ENCODE measurements at places on chromosomes 7 and 10.

GRCh38 chr7:36775061-36775620 is 50.8 kb upstream of the AOAH start:
- DNase-seq = no peak

GRCh38 chr7:133735222-133735621 is 391.9 kb upstream of the LRGUK start:
- DNase-seq = no peak

DNA sequence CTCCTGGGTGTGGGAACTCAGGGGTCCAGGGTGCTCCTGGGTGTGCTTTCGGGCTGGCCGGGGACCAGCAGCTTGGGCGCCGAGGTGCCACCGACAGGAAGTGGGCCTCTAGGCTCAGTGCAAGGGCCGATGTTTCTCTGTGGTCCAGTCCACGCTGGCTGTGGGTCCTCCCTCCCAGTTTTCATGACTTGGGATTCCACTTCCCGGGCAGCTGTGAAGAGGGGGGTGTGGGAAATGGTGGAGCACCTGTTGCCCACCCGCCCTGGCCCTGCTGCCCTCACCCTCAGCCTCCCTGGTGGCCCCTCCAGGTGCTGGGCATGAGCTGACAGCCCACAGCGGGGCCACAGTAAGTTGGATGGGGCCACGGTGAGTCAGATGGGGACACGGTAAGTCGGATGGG is 58.5 kb downstream of the NKX6-2 start:
- DNase-seq = no peak

- no peak for DNase-seq
Observed at GRCh38 chr10:117537436-117537903, 5.1 kb upstream of the EMX2 start.

DNA sequence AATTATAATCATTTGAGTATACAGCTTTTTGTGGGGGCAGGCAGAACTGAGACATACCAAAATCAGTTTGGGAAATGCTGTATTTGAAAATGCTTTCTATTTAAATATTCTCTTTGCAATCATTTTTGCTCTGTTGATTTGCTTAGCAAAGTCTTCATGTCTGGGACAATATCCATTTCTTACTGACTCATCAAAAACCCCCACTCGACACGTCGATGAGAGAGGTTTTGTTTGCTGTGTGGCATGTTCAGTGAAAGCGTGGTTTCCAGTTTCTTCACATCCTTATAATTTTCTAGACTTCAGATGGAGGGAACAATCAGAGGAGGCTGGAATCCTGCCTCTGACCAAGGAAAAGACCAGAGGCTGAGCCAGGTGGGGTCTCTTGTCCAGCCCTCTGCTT is 28.9 kb downstream of the HTRA1 start:
- no peak for DNase-seq

DNA sequence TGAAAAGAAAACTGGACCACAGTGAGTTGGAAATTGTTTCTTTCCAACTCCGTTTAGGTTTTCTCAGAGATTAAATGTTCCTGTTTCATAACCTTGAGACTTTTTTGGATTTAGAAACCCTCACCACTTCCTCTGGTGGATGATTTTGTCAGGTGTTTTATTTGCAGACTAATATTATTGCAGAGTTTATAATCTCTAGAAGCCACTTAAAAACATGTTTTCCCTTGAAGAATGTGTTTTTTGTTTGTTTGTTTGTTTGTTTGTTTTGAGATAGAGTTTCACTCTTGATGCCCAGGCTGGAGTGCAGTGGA is 520 bp upstream of the MICU1 start:
- no peak for DNase-seq

DNA sequence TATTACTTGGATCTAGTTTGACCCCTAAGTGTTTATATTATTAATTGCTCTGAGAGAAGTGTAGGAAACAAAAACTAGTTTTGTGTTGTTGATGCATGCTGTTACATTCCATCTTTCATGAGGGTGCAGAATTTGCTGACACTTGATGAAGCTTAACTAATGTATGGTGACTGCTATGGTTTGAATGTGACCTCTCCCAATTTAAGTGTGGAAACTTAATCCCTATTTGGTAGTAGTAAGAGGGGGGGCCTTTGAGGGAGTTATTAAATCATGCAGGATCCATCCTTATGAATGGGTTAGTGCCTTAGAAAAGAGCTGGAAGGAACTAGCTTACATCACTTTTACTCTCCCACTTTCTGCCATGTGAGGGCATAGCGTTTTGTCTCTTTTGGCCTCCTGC is 142.5 kb downstream of the PCLO start:
- no peak for DNase-seq

GRCh38 chr10:27068217-27068891 is 31.9 kb downstream of the ANKRD26 start:
- DNase-seq = no peak

DNA sequence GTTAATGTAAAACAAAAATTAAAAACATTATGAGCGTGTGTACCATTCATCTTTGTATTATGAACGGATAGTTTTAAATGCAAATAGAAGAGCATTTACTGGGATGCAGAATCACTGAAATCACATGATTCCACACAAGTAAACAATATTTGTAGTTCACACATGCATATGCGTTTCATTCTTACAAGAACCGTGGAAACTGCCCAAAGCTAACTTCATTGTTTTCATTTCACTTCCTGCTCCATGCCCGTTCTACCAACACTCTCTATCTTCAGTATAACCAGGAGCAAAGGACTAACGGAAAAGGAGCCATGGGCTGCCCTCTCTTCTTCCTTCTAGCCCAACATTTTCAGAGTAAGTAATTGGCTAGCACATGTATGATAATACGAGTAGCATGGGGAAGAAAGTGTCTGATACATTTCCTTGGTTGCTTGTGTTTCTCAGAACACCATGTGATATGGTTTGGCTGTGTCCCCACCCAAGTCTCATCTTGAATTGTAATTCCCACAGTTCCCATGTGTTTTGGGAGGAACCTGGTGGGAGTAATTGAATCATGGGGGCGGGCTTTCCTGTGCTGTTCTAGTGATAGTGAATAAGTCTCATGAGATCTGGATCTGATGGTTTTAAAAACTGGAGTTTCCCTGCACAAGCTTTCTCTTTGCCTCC is 38.8 kb downstream of the ZNF783 start:
- no peak for DNase-seq

GRCh38 chr10:95963991-95964389 is 56.2 kb downstream of the CC2D2B start:
- no peak for DNase-seq

DNA sequence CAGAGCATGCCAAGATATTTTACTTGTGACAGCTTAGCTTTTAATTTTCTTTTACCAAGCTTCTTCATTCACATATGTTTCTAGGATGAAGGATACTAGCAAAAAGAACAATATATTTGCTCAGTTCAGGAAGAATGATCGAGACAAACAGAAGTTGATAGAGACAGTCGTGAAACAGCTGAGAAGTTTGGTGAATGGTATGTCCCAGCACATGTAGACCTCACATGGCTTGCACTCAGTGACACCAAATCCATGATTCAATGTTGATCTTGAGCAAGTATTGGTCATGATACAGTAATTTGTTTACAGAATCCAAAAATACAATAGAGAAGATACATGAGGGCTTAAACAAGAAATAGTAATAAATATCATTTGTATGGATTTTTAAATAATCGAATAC is 2.5 kb upstream of the CYP26C1 start:
- DNase-seq = no peak
